Activated CD4-positive, alpha-beta memory T cell treated with anti-CD3 and anti-CD28 coated beads for 36 hours (primary cell): ENCODE measurements at places on chromosomes 4 and X.

DNA sequence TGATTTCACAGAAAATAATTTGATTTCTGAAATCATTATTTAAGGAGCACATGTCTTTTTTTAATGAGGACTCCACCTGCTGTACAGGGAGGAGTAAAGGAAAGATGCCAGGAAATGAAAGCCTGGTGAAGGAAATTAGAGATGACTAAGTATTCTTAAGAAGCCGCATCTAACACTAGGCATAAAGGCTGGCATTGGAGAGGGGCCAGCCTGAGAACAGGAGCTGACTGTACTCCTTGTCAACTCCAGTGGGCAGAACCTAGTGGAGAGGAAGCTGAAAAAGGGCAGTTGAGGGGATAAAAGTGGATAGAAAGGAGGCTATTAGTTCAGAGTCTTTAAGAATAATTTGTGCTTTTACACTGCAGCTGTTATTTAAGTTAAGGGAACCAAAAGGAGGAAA lies 393.0 kb downstream of the PPP1R2C start:
- DNase-seq, result no peak

GRCh38 chr4:17468619-17469221 lies 43.2 kb downstream of the QDPR start:
- DNase-seq, result no peak

DNA sequence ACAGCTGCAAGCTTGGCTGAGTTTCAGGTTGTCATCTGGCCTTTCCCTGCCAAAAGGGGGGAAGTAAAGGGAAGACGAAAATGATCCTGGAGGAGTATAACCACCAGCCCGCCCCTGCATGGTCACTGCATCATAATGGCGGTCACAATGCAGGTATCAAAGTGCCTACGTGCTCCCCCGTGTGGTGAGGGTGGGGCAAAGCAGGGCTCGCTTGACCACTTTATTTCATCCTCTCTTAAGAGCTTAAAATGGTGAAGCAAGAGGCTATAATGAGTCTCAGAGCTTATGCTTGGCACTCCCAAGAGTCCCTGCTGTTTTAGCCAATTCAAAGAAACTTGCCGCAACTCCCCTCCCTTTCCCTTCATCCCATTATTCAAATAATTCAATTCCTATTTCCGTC lies 105.6 kb downstream of the APOOL start:
- no peak for DNase-seq

- no peak for DNase-seq
Observed at GRCh38 chrX:124028182-124028581, 66.7 kb downstream of the STAG2 start.

- no peak for DNase-seq
Observed at GRCh38 chr4:17760626-17761025, 20.8 kb downstream of the FAM184B start.

GRCh38 chr4:152359208-152360044 lies 176.5 kb downstream of the FBXW7 start:
- no peak for DNase-seq
